Right ventricle myocardium inferior (tissue), 1 donor: ENCODE measurements at places on chromosomes 2 and 18. TPM values are rescaled to one million over a fixed set of nuclear protein-coding genes. Genes with fewer than 3 reads are reported as not detected.

DNA sequence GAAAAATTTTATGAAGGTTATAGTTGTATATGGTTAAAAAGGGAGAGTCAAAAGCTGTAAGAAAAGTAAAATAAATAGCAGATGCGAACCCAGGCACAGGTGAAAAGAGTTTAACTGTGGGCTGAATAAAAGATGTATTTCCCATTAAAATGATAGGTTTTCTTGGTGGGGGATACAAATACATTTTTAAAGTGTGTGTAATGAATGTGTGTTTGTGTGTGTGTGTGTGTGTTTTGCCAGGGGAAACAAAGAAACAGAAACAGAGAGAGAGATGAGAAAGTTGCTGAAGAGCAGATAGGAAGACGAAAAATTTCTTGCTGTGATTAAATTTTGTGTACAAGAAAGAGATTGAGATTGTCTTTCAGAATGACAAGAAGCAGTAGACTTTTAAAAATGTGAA is 12.1 kb downstream of the TFPI start:
- no peak for DNase-seq

DNA sequence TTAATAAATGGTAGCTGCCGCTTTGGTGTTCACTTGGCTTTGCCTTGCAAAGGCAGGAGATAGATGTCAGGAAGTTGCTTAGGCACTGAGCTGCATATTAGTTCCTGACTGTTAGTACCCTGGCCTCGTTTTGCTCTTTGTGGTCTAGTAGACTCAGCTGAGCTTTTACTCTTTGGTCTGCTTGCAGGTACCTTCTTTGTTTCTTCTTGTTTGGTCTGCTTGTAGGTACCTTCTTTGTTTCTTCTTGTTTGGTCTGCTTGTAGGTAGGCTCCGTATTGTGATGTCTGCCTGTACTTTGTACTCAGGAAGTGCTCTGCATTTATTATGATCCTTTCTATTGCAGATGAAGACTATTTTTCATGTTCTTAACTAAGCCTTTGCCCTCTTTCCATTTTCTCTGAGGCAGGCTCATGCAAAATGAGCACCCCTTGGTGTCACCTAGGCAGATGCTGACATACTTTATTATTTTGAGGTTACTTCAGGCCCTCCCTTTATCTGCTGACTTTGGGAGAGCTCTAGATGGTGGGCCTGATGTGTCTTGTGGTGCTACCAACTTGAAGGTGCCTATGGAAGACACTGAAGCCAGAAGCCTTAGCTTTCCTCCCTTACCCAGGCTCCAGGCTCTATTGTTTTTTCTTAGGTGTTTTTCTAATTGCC is 6.0 kb downstream of the RPIA start:
- no peak for DNase-seq

DNA sequence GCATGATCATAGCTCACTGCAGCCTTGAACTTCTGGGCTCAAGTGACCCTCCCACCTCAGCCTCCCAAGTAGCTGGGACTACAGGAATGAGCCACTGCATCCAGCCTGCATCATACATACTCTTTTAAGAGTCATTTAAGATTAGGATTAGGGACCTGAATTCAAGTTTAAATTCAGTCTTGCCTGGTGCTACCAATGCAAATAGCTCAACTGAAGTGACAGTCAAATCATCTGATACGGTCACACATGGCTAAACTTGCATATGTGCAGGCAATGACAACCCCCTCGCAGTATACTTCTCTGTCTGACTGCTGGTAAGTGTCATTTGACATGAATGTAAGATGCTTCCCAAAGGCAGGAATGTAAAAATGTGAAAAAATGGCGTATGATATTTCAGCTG is 31.8 kb upstream of the TMEM131 start:
- DNase-seq = no peak

GRCh38 chr2:45009928-45010701 is 863 bp upstream of the SIX2 start:
- peak; percentile 91 for DNase-seq

DNA sequence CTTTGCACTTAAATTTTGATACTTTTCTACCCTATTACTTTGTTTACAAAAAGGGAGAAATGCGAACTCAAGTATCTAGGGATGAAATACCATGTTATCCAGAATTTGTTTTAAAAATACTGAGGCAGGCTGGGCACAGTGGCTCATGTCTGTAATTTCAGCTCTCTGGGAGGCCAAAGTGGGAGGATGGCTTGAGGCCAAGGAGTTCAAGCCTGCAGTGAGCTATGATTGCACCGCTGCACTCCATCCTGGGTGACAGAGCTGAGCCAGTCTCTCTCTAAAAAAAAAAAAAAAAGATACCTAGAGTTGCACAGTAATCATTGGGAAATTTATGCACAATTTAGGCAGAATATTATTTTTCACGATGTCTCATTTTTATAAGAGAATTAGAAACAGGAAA is 12.4 kb upstream of the VAPA start:
- no peak for DNase-seq

DNA sequence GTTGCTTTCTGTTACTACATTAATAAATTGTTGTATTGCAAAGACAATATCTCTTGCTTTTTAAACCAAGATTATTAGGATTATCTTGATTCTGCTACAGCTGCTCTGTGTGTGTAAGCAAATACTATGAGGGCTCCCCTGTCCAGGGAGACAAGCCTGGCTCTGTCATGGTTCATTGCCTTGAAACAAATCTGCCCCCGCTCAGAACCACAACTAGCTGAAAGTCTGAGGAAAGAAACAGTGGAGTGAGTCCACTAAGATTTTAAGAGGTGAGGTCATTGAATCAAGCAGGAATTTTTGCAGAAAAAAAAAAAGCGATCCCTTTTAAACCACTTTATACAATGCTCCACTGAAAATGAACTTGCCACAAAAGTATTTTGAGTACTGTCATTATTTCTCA is 30.8 kb upstream of the LRRTM4 start:
- no peak for DNase-seq

DNA sequence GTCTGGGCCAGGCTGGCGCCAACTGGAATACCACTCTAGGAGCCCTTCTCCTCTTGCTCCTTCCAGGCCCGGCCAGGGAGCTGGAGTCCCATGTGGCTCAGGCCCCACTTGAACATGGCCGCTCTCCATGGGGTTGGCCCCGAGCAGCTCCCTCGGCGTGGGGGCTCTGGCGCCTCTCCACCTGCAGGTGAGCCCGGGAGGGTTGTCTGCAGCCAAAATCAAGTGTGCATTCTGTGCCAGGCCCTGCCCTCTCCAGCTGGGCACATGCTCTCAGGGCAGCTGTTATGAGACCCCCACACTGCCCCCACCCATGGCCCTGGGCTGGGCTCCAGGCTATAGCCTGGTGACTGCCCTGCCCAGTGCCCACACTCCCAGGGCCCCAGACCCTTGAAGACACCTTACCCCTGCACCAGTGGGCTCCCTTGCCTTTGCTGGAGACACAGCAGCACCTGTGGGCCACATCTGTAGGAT is 45.8 kb upstream of the HS6ST1 start:
- no peak for DNase-seq

DNA sequence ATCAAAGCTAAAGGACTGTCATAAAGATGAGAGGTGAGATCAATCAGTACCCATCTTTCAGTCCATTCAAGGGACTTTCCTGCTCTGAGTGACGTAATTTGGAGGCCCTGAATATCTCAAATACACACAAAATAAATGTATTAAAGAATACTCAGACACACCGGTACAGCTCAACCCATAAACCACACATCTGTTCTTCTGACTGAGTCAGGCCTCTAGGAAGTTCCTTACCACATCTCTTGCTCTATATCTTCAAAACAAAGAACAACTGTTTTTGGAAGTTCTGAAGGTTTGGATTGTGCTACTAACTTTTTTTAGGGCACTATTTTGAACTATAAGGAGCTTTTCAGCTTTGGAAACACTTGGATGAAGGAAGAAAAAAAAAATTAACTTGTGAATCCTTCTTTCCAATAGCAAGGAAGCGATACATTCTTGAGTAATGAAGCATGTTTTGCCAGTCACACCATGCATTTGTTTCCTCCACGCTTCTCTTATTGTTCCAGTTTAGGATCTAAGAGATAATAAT is 866.5 kb upstream of the VRK2 start:
- DNase-seq = no peak

DNA sequence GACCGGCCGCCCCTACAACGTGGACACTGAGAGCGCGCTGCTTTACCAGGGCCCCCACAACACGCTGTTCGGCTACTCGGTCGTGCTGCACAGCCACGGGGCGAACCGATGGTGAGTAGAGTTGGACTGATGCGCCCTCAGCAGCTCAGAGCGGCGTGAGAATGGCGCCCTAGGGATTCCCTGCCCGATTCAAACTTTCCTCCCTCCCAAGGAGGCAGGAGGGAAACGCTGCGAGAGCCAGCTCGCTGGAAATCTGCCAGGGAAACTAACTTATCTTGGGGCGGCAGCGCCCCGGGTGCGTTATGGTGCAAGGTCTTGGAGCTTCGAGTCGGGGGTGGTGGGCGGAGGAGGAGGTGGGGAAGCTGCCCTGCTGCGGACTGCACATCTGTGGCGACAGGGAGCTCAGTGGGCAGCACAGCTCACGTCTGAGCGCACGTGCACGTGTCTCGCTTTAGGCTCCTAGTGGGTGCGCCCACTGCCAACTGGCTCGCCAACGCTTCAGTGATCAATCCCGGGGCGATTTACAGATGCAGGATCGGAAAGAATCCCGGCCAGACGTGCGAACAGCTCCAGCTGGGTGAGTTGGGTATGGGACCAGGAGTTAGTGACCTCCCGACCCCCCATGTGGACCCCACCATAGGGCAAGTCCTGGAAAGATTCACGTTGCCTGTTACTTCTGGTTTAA is 697 bp downstream of the ITGA4 start:
- peak; percentile 77 for DNase-seq

DNA sequence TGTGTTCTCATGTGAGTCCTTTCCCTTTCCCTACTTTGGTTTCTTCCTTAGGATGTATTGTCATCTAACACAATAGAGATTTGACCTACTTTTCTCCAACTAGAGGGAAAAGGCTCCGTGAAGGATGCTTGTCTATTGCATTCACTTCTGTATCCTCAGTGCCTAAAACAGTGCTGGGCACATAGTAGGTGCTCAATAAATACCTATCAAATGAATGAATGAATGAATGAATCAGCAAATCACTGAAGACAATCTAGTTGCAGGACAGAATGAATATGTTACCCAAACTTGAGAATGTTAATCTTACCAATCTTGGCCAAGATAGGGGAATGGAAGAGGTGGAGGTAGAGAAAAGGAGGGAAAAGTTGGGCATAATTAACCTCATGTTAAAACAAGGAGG is 277.0 kb upstream of the FBXO11 start:
- DNase-seq = no peak

GRCh38 chr2:71629771-71630453 is 176.6 kb downstream of the DYSF start:
- DNase-seq = no peak

DNA sequence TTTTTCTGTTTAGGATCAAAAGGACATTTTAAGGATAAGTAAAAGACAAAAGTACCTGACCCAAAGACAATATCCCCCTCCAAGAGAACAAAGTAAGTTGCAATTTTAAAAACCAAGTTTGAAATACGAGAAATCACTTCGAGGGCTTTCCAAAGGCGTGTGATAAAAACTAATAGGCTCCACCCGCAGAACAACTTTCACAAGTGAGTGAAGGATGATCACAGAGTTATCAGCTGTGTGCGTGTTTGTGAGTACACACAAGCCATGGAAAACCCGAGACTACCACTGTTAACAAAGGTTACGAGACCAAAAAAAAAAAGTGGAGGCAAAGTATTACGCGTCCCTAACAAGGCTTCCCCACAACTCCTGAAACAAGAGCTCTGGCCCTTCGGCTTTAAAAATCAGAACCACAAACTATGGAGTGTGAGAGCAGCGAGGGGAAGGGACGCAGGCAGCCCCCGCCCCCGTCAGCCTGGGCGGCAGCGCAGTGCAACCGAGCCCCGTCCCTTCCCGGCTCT is 719 bp downstream of the SMAD2 start:
- no peak for DNase-seq

GRCh38 chr2:6626401-6627012 is 239.2 kb downstream of the CMPK2 start:
- DNase-seq = no peak

DNA sequence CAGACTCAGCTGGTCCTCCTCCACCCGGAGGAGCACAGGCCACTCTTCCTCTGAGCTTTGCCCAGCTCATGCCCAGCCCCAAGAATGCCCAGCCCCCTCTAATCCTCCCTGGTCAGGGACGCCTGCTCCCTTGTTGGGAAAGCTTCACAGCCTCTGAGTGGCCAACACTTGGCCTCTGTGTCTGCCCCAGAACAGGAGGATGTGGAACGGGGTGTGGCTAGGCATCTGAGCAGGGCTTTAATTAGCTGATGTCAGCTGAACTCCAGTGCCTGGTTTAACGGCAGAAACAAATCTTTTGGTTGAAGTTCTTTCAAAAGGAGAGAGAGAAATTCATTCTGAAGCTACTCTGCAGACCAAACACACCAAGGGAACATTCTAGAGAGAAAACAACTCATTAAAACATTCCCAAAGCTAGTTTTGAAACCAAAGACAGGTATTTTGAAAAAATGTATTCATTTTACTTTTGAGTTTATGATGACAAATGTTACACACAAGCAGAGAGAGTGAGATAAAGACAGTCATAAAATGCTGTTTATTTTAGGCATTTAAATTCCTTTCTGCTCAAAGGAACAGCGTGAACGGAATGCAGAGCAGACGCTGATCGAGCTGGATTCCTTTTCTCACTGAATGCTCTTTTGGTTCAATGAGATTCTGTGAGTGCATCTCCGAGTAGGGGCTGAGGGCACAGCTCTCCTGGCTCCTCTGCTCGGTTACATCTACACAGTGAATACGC is 63.8 kb downstream of the RTP5 start:
- no peak for DNase-seq

- DNase-seq = no peak
Observed at GRCh38 chr18:61419763-61420162, 86.5 kb downstream of the CDH20 start.

DNA sequence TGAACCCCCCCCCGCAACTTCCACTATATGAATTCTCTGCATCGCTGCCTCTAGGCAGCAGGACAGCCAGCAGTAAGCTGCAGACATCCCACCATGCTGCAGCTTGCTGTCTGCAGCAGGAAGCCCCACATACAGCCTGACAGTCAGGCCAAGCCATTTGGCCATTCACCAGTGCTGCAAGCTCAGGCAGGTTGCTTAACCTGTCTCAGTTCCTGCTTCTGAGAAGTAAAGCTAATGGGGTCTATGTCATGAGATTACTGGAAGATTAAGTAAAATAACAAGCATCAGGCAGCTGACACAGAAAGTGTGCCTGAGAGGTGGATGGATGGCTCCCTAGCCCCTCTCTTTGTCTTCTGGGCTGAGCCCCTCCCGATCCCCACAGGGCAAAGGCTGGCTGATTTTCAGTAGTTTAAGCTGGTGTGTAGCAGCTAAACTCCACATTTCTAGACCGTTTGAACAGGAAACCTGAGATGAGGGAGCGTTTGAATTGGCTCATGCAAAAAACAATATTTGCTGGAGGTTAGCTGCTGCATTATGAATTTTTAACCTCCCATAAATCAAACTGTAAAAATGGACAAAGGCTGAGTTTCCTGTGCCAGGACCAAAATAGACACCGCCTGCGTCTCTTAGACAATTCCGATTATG is 193.8 kb upstream of the ARL4C start:
- no peak for DNase-seq

Gene TMEM182
- 175 TPM for total RNA-seq

Gene TTC31
- total RNA-seq = 12.2 TPM

Gene PARD3B
- total RNA-seq = 7.8 TPM

Gene SLC4A5
- 1.1 TPM for total RNA-seq

Gene IL1RN
- total RNA-seq = 0.89 TPM

Gene RFTN2
- 7.5 TPM for total RNA-seq

Gene GBX2
- not detected for total RNA-seq

Gene ACMSD
- total RNA-seq = not detected
